ENCODE measurements at places on chromosomes 11 and 22.

DNA sequence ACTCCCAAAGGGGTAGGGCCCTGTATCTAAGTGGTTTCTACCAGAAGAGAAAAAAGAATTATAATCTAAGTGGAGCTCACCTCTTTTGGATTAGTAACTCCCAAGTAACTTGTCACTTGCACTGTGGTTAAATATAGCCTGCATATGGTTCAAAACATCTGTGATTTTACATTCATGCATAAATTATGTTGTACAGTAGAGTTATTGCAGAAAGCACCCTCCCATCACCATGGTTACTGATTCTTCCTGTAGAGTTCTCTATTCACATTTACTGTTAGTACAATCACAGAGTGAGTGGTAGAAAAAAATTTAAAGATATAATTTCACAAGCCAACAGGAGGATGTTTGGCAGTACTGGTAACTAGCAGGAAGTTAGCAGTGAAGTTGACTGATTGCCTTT is 80.4 kb downstream of the LRRC4C start:
- no peak for DNase-seq

DNA sequence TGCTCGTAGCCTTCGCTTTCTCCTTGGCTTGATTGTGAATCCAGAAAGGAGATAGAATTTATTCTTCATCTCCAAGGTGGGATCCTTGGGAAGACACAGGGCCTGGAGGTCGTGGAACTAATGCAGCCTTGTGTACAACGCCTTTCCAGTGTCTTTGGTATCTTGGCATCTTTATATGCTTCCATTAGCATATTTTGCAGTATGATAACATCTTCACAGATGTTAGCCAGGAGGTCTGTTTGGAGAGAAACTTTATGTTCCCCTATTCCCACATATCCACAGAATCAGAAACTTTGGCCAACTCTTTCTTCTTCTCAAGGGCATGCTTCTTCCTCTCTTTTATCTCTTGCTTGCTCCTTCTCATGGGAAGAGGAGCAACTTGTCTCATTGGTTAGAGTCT is 101.2 kb downstream of the TRIM44 start:
- DNase-seq, result no peak

DNA sequence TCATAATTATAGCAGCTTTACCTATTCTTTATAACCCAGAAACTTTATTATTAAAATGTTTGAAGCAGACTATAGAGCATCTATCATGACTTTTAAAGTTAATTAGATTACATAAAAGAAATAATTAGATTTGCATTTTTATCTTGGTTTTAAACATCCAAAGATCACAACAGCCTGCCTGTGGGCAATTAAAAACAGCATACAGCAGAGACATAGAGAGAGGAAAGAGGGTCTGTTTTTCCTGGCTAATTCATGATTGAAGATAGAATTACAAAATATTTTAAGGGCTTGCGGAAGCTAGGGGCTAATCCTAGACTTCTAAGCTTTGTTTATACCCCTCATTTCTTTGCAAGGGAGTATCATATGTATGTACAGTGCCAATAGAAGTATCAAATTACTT is 178.1 kb downstream of the SOX6 start:
- no peak for DNase-seq

- no peak for DNase-seq
Measured at GRCh38 chr11:62614275-62614674, 1.2 kb downstream of the ROM1 start.

- no peak for DNase-seq
Measured at GRCh38 chr22:44702479-44703198, 635 bp downstream of the PRR5 start.

DNA sequence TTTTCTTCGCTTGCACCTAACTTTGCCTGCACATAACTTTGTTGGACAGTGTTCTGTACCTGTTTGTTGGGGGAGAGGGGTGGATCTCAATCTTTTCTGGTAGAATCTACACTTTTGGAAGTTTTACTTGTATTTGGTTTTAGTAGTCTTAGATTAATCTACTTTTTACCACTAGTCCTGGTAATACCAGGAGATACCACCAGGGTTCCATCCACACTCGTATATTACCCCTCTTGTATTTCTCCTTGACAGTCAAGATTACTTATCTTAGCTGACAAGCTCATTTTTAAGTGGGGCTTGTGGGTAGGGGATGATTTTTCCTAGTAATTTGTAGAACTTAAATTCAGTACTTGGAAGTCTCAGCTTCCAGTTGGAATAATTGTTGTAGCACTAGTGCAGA is 37.3 kb upstream of the TECTA start:
- no peak for DNase-seq

DNA sequence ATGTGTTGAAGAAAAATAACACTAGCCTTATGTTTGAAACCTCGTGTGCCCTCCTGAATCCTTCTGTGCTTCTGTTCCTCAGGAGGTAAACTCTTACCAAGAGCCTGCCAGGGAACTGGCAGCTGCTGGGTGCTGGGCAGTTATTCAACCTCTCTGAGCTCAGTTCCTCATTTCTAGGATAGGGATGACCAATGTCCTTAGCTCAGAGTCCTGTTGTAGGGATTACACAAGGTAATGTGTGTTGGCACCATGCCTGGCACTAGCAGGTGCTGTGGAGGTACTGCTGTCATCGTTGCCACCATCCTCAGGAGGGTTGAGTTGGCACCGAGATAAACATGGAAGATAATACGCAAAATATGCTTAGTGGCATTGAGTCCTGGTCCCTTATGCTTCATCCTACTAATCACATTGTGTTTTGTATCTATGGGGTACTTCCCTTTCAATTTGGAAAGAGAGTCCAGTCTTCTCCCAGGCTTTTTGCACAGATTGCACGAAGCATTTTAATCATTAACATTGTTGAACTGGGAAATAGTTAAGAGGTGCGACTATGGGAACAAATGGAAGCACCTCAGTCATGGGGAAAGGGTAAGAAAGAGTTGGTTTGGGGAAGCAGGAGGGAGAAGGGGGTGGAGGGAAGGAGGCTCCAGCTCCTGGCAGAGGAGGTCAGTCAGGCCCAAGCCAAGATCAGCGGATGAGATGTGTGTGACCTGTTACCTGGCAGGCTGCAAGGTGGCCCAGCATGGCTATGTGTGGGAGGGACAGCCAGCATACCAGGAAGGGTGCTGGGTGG is 56.7 kb downstream of the CABIN1 start:
- no peak for DNase-seq

- DNase-seq, result no peak
Measured at GRCh38 chr11:88569342-88569741, 231.8 kb upstream of the CTSC start.

DNA sequence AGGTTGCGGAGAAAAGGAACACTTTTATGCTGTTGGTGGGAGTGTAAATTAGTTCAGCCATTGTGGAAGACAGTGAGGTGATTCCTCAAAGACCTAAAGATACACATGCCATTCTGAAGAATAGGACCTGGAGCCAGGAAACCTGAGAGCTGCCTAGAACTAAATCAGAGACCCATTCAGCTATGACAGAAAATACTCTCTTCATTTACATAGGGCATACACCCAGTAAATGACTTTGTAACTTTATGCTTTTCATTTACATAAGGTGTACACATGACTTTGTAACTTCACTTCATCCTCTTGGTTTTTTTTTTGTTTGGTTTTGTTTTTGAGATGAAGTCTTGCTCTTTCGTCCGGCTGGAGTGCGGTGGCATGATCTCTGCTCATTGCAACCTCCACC is 25.1 kb upstream of the APLNR start:
- no peak for DNase-seq

DNA sequence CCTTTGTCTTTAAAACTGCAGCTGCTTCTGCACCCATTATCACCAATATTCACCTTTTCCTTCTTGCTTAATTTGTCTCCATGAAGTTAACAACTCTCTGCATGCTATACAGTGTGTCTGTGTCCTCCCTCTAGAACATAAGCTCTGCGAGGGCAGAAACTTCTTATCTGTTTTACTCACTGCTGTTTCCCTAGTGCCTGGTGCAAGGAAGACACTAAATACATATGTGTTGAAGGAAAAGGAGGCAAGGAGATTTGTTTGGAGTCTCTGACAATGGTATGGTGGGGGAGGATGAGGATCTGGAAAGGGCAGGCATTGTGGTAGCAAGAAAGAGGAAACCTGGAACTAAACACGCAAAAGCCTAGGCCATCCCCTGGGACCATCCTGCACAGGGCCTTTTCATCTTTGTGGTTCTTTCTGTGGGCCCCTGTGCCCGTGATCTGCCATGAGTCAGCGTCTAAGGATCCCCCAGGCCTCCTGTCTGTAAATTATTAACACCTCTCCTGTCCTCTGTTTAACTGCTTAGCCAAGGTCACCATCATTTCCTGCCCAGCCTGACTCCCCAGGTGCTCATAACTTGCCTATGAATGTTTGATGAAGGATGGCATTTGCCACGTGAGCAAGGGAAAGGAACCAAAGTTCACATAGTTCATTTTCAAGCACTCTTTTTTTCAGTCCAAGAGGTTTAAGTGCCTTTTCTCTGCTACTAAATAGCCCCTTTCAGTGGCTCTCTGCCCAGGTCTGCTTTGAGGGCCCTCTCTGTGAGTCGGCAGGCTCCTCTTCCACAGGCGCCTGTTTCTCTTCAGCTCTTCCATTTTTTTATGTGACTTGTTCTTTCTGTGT is 131.1 kb downstream of the RASSF10 start:
- no peak for DNase-seq

DNA sequence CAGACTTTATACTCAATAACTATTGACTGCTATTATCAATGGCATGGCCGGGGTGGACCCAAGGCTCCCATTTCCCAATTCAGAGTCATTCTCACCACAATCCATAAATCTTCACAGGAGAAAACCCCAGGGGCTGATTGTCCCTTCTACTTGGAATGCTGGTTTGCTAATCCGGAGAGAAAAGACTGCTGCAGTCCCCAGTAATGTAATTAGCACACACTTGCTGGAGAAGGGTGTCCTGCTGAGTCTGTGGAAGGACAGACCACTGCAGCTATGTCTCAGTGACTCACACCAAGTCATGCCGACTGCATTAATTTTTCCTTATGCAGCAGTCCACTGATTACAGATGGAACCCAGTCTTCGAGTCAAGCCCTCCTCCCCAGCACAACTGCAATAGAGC is 5.9 kb upstream of the ETS1 start:
- no peak for DNase-seq

DNA sequence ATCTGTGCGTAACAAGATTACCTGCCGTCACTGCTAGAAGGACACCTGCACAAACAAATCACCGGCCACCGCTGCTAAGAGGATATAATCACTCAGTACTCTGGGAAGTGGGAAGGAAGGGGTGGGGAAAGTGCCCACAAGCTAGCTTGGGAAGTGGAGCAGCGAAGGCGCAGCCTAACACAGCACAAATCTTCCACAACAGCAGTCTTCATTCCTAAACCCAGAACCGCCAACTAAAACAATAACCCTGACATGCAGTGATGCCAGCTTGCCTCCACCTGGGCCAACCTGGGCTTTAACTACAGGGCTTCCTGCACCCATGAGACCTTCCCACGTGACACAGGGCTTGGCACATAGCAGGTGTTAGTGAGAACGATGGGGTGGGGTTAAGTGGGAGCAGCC is 5.1 kb downstream of the DGCR2 start:
- no peak for DNase-seq
